ENCODE measurements at places on chromosomes 16 and 17. TPM values are rescaled to one million over a fixed set of nuclear protein-coding genes. Genes with fewer than 3 reads are reported as not detected.

The TBC1D28 gene
- not detected for total RNA-seq

The CDH1 gene
- total RNA-seq, result 0.16 TPM

The HSPB9 gene
- total RNA-seq, result 0.41 TPM

DNA sequence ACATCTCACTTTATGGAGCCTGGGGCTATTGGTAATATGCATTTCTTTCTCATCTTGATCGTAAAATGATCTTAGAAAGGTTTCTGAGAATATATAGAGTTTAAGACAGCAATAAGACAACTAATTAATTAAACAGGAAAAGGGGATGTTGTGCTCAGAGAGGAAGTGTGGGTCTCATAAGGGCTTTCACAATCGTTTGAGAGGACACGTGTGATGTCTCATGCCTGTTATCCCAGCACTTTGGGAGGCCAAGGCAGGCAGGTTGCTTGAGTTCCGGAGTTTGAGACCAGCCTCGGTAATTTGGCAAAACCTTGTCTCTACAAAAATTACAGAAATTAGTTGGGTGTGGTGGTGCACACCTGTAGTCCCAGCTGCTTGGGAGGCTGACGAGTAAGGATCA is 295.6 kb downstream of the WWOX start:
- H3K27me3 ChIP-seq, result no peaks in the 10 kb centered on the region
- H3K36me3 ChIP-seq, result peaks cover 9% of the 10 kb centered on the region
- no peak overlapping the region for H3K4me3 ChIP-seq
- no peak overlapping the region for H3K27ac ChIP-seq
- no peak for DNase-seq

DNA sequence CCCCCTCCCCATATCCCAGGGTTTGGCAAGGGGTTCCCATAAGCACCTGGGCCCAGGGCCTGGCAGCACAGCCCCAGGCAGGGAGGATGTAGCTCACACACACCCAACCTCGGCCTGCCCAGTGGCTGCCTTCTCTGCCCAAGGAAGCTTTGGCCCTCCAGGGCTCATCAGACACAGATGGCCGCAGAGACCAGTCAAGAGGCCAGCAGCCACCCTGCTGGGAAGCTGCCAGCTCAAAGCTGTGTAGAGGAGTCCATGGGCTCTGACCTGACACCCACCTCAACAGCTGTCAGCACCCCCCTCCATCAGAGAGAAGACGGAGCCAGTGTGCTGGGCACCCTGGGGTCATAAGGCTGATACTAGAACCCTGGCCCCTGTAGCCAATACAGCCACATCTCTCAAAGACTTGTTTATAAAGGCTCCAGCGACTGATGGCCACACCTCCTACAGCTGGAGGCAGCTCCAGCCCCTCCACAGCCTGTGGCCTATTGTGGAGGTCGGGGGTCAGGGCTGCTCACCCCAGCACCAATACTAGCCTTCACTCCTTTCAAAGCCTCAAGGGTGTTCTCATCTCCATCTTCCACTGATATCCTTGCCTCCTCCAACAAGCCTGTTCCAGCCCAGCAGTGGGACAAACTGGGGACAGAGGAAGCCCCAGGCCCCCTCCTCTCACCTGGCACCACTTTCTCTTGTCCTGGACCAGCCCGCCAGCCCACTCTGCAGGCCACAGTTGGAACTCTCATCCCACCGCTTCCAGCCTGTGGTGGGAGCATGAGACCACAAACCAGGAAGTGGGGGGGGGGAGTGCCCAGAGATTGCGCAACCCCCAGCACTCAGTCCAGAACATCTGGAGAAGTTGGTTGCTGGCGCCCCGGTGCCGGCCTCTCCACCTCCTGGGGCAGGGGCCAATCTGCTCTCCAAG is 2.2 kb upstream of the MPG start:
- no peak for DNase-seq
- H3K27ac ChIP-seq, result no peak overlapping the region
- peaks cover 25% of the 10 kb centered on the region for H3K27me3 ChIP-seq
- H3K4me1 ChIP-seq, result peaks cover 31% of the 10 kb centered on the region
- peaks cover 10% of the 10 kb centered on the region for H3K36me3 ChIP-seq
- peak overlapping the region; percentile 82 for H3K4me3 ChIP-seq

DNA sequence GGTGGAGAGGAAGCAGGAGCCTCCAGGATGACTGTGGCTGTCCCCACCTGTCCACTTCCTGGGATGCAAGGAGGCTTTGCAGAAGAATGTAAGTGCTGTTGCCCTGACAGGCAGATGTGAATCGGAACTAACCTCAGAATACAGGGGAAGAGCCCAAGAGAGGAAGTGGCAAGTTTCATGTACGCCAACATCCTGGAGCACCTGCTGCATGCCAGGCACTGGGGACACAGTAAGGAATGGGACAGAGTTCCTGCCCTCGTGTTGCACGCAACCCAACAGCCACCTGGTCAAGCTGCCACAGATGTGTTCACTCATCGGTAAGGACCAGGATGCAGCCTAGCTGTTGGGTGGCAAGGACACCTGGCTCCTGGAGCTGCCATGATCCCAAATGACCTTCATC is 98.6 kb upstream of the RPL38 start:
- H3K36me3 ChIP-seq, result no peaks in the 10 kb centered on the region
- no peak for DNase-seq
- peaks cover 14% of the 10 kb centered on the region for H3K27me3 ChIP-seq

DNA sequence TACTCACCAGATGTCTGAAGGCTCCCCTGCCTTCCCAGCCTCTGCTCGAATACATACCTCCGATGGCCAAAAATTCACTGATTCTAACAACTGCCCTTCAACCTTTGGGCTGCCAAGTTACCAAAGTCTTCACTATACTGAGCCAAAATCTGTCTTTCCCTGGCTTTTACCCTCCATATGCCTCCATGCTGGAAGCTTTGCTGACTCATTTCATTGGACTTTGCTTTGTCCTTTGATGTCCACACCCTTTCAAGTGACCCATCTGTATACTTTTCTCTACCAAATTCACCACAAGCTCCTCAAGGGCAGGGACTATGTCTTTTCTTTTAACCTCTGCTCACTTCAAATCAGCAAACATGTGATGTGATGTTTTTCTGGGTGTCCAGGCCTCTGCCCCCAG is 21.0 kb upstream of the MTMR4 start:
- H3K36me3 ChIP-seq, result no peaks in the 10 kb centered on the region
- no peak overlapping the region for H3K27ac ChIP-seq
- peaks cover 28% of the 10 kb centered on the region for H3K27me3 ChIP-seq
- no peak for DNase-seq
- H3K4me1 ChIP-seq, result no peaks in the 10 kb centered on the region
- no peak overlapping the region for H3K4me3 ChIP-seq

The PYY gene
- total RNA-seq, result 0.29 TPM

The PRSS33 gene
- 0.29 TPM for total RNA-seq

- peak overlapping the region; percentile 25 for H3K27ac ChIP-seq
- H3K36me3 ChIP-seq, result no peaks in the 10 kb centered on the region
- H3K27me3 ChIP-seq, result peaks cover 1% of the 10 kb centered on the region
- peaks cover 37% of the 10 kb centered on the region for H3K4me1 ChIP-seq
Observed at GRCh38 chr17:19768046-19768782, 20.1 kb upstream of the ALDH3A1 start.

The CDRT4 gene
- 3.7 TPM for total RNA-seq

DNA sequence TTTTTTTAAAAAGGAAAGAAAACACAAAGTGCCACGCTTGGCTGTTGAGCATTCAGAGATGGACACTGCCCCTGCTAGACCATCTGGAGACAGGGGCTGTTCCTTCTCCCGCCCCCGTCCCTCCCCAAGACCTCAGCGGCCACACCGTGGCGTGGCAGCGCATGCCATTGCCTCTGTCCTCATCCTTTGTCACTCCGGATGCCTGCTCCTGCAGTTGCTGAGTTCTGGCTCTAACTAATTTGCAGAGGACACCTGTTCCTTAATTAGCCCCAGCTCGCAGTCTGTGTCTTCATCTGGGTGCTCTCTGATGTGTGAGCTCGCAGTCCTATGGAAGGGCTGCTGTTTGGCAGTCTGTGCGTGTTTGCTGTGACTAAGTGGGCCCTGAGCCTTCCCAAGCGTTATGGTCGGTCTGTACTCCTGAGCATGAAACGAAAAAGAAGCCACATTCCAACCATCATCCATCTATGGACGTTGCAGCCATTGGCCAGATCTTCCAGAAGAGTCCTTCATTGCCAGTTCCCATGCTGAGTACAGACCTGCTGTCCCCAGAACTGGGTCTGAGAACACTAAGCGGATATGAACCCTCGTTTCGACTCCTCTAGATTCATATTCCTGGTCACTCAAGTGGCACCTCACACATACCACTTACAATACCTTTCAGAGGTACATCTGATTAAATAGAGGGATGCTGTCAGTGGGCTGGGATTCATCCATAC is 40.9 kb upstream of the NAT9 start:
- DNase-seq, result no peak
- peaks cover 13% of the 10 kb centered on the region for H3K36me3 ChIP-seq
- H3K4me1 ChIP-seq, result no peaks in the 10 kb centered on the region

The SLC13A2 gene
- not detected for total RNA-seq

DNA sequence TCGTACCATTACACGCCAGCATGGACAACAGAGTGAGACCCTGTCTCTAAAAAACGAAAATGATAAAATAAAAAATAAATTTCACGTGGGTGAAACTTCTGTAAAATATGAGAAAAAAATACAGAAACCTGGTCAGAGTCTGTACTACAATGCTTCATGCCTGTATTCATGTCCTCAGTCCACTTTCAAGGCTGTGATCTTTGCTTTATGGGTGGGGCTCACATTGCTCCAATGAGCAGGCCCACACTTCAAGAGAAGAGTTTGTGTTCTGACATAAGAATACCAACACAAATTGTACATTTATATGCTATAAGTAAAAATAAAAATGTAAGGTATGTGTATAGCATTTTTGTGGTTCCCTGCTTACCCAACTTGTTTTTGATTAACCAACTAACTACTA is 32.2 kb upstream of the ABCA3 start:
- H3K27ac ChIP-seq, result no peak overlapping the region
- H3K4me1 ChIP-seq, result no peaks in the 10 kb centered on the region
- H3K27me3 ChIP-seq, result peaks cover 11% of the 10 kb centered on the region
- H3K4me3 ChIP-seq, result no peak overlapping the region

- no peaks in the 10 kb centered on the region for H3K27me3 ChIP-seq
- peaks cover 30% of the 10 kb centered on the region for H3K4me1 ChIP-seq
- peaks cover 30% of the 10 kb centered on the region for H3K36me3 ChIP-seq
Observed at GRCh38 chr17:17172001-17172939, 33.9 kb downstream of the PLD6 start.

- H3K36me3 ChIP-seq, result no peaks in the 10 kb centered on the region
- peaks cover 37% of the 10 kb centered on the region for H3K27me3 ChIP-seq
- no peak overlapping the region for H3K27ac ChIP-seq
- H3K4me3 ChIP-seq, result no peak overlapping the region
- DNase-seq, result no peak
Observed at GRCh38 chr17:34424814-34425491, 61.9 kb upstream of the CCL1 start.

The OSGIN1 gene
- 0.67 TPM for total RNA-seq

GRCh38 chr16:4962716-4963115 is 4.6 kb downstream of the SEC14L5 start:
- H3K27ac ChIP-seq, result no peak overlapping the region
- H3K4me3 ChIP-seq, result no peak overlapping the region
- H3K27me3 ChIP-seq, result peaks cover 21% of the 10 kb centered on the region
- no peak for DNase-seq
- peaks cover 7% of the 10 kb centered on the region for H3K4me1 ChIP-seq
- H3K36me3 ChIP-seq, result no peaks in the 10 kb centered on the region

- no peaks in the 10 kb centered on the region for H3K27me3 ChIP-seq
- no peak overlapping the region for H3K4me3 ChIP-seq
- H3K4me1 ChIP-seq, result peaks cover 10% of the 10 kb centered on the region
Observed at GRCh38 chr17:37340804-37341203, 35.0 kb upstream of the C17orf78 start.

Data from activated CD8-positive, alpha-beta T cell treated with anti-CD3 and anti-CD28 coated beads for 36 hours (primary cell).